ENCODE measurements at places on chromosomes 3 and 15. TPM values are rescaled to one million over a fixed set of nuclear protein-coding genes. Genes with fewer than 3 reads are reported as not detected.

- no peak for DNase-seq
Measured at GRCh38 chr15:90211440-90212143, 10.5 kb downstream of the SEMA4B start.

DNA sequence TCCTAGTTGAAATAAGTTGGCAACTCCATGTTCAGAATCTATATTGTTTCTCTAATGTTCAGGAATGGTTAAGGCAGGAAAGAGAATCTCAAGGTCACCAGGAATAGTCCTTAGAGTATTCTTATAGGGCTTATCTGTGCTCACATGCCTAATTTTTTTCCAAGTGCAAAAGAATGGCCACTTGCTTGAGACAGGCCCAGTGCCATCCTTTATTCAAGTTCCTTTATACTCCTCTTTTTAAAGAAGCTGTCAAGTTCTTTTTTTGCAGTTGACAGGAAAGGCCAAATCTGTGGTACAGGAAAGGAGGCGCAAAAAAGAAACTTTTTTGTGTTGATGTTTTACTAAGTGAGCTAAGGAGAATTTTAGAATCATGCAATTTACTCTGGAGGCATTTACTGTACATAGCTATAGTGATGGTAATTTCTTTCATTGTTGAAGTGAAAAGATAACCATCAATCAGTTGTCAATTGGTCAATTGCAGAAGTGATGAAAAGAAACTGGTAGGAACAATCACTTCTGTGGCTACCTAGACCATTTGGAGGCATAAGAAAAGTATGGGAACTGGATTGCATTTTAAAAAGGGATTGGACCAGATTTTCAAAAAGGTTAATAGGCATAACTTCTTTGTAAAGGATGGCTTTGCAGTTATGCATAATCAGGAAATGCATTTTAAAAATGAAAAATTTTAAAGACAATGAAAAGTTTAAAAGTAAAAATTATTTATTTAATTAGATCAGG lies 102.5 kb upstream of the SOX2 start:
- no peak for DNase-seq

ERICH6 gene
- 0.49 TPM for total RNA-seq

UROC1 gene
- not detected for total RNA-seq

DNA sequence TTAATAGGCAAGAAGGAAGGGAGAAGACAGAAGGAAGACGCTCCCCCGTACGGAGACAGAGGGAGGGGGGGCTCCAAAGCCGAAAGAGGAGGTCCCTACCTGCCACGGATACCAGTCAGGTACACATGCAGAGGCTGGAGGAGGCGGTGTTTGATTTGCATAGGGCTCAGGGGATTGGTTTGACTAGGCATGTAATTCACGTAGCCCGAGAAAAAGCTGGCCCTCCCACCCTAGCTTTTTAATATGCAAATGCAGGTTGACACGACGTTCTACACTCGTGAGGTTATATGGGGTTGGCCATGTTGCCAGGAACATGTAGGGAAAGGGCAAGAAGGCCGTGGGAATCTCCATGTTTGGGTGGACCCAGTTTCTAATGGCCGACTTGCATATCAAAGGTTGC lies 29.8 kb downstream of the ZNF592 start:
- DNase-seq = no peak

GRCh38 chr15:90930861-90931574 lies 1.3 kb downstream of the HDDC3 start:
- peak; percentile 59 for DNase-seq

DNA sequence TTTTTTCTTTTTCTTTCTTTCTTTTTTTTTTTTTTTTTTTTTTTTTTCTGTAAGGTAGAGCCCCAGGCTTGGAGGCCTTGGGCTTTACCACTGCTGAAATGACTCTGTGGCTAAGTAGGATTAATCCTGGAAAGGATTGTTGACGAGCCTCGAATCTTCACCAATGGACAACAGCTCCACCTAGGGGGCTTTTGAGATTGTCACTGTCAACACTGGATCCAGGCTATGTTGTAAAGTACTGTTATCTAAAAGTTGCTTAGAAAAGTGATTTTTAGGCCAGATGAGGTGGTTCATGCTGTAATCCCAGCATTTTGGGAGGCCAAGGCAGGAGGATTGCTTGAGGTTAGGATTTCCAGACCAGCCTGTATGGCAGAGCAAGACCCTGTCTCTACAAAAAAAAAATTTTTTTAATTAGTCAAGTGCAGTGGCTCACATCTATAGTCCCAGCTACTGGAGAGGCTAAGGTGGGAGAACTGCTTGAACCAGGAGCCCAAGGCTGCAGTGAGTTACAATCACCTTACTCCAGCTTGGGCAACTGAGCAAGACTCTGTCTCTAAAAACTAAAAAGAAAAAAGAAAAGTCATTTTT lies 41.6 kb downstream of the KLHL18 start:
- DNase-seq = peak; percentile 73

ETV5 gene
- total RNA-seq = 56.3 TPM

DNA sequence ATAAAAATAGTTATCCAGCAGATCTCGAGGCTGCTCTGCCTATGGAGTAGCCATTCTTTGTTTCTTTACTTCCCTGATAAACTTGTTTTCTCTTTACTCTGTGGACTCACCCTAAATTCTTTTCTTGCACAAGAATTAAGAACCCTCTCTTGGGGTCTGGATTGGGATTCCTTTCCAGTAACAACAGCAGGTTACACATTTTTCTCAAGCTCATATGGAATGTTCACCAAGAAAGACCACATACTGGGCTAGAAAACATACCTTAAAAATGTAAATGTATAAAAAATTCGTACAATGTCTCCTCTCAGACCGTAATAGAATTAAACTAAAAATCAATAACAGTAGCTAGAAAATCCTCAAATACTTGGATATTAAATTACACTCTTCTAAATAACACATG lies 299.2 kb downstream of the CNTN3 start:
- DNase-seq = no peak

GOLGB1 gene
- 73.4 TPM for total RNA-seq

DNA sequence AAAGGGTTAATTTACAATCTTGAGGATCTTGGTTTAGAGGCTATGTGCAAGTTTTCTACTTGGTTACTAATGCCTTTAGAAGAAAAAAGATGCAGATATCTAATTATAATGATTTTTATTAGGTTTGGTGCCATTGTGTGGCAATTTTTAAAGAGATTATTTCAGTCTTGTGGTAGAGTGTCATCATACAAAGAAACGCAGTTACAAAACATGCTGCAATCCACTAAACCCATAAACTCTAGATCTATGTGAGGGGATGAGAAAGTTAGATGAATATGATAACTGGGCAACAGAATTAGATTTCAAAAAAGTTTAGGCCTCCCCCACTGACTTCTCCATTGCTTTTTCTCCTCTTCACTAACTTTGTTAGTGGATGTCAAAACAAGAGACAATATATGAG lies 106.0 kb downstream of the ARPP21 start:
- DNase-seq = no peak

DNA sequence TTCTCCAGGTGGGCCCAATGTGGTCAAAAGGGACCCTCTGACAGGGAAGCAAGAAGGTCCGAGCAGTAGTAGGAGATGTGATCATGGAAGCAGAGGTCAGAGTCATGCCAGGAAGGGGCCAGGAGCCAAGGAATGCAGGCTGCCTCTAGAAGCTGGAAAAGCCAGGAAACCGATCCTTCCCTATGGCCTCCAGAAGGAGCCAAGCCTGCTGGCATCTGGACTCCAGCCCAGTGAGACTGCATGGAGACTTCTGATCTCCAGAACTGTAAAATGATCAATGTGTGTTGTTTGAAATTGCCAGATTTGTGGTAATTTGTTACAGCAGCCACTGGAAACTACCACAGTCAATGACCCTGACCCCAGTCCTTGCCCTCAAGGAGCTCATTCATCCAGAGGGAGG lies 56.8 kb upstream of the SPATA12 start:
- no peak for DNase-seq

RAB6B gene
- 9.5 TPM for total RNA-seq

- no peak for DNase-seq
Measured at GRCh38 chr3:55330355-55330754, 156.8 kb downstream of the WNT5A start.

CAPN3 gene
- 21.9 TPM for total RNA-seq

DNA sequence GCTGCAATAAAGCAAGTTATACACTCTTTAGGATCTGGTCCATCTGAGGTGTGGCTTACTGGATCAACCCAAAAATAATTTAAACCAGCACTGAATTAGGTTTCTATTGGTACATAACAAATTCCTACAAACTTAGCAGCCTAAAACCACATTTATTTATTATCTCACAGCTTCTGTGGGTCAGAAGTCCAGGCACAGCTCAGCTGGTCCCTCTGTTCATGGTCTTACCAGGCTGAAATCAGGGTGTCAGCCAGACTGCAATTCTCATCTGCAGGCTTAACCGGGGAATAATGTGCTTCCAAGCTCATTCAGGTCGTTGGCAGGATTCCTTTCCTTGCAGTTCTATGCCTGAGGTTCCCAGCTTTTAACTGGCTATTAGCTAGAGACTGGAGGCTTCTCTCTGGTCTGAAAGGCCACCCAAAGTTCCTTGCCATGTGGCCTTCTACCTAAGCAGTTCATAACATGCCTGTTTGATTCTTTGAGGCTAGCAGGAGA lies 477.4 kb upstream of the WNT5A start:
- no peak for DNase-seq

SIDT1 gene
- 4.5 TPM for total RNA-seq

Measured in sciatic nerve (tissue), 2 donors.